ENCODE measurements at places on chromosomes 1 and 21.

DNA sequence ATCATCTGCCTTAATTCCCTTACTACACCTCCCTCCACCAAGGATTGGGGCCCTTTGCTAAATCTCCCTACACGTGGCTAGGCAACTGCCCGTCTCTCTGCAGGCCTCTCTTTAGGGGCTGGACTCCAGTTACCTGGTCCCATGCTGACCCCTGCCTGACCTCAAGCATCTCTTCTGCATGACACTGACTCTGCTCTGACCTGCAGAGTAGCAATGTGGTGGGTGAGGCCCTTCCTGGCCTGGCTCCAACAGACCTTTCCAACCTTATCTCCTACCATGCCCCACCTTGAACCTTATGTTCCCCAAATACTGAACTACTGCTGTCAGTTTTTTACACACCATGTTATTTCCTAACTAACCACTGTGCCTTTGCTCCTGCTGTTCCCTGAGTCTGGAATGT is 45.9 kb upstream of the EPS15 start:
- DNase-seq = no peak

DNA sequence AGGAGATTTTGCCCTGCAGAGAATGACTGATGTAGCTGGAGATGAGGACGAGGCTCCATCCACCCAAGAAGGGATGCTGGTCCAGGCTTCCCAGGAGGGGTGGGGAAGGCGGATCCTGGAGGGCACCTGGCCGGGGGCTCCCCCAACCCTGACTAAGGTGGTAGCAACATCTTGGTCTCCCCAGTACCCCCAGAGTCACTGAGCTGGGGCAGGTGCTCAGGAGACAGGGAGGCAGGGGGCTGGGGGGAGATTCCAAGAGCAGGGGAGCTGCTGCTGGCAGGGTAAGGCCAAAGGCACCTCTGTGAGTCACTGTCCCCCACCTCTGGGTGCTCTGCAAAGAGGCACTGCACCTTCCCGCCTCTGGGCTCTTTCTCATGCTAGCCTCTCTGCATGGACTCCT is 24.0 kb downstream of the CDCA8 start:
- DNase-seq = no peak

DNA sequence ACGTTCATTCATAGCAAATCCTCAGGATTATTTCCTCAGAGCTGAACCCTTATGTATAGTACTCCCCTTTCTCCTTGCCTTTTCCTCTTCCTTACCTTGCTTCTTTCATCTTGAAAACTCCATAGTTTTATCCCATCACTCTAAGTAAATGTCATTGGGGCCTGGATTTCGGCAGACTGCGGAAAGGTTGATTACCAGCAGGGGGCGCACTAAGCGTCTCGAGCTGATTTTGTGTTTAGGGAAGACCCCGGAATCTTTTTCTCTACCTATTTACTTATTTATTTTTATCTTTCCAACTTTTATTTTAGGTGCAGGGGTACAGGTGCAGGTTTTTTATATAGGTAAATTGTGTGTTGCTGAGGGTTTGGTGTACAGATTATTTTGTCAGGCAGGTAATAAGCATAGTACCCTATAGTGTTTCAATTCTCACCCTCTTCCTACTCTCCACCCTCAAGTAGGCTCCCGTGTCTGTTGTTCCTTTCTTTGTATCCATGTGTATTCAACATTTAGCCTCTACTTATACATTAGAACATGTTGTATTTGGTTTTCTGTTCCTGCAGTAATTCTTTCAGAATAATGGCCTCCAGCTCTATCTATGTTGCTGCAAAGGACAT is 11.4 kb upstream of the MTARC1 start:
- no peak for DNase-seq

DNA sequence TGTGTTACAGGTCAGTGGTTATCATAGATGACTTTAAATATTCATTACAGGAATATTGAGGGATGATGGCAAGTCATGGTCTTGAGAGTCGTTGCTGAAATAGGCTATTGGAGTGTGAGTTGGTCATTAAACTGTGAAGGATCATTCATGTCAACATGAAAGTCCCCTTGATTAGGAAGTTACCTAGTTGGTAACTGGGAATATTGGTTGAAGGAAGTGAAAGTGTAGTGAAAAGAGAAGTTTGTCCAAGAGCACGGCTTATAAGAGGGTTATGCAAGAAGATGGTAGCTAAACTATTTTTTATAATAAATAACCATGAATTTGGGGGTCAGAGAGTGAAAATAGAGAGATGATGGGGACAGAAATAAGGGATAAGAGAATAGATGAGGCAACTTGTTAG is 16.9 kb downstream of the CRB1 start:
- no peak for DNase-seq

DNA sequence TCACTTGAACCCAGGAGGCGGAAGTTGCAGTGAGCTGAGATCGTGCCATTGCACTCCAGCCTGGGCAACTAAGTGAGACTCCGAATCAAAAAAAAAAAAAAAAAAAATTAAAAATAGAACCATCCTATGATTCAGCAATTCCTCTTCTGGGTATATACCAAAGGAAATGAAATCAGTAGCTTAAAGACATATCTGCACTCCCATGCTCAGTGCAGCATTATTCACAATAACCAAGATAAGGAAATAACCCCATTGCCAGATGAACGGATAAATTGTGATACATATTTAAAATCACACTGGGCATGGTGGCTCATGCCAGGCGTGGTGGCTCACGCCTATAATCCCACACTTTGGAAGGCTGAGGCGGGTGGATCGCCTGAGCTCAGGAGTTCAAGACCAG is 23.8 kb downstream of the ALDH9A1 start:
- DNase-seq = no peak

DNA sequence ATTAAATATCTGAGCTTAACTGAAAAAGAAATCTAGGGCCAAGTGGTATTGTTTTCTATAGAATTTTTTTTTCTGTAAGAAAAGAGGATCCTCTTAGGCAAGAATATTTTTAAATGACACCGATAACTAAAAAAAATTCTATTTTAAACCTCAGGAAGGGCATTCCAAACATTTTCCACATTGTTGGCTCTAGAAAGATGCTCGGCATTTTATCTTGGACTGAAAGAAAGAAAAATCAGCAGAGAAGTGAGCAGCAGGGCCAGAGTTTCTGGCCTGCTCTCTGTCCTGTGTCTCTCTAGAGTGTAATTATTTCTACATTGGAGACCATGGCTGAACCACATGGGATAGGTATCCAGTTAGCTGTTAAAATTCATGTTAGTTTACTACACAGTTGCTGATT is 192.5 kb upstream of the GREM2 start:
- peak; percentile 78 for DNase-seq

- no peak for DNase-seq
Observed at GRCh38 chr1:7509598-7509997, 261.5 kb upstream of the VAMP3 start.

- no peak for DNase-seq
Observed at GRCh38 chr1:216814576-216815259, 91.5 kb upstream of the ESRRG start.
